Stimulated activated CD4-positive, alpha-beta T cell treated with anti-CD3 and anti-CD28 coated beads, Interleukin-4, amount 100 ng/mL, for 48 hours (primary cell): ENCODE measurements at places on chromosomes 4 and X.

- DNase-seq = no peak
Observed at GRCh38 chr4:74330295-74330750, 22.1 kb downstream of the EPGN start.

DNA sequence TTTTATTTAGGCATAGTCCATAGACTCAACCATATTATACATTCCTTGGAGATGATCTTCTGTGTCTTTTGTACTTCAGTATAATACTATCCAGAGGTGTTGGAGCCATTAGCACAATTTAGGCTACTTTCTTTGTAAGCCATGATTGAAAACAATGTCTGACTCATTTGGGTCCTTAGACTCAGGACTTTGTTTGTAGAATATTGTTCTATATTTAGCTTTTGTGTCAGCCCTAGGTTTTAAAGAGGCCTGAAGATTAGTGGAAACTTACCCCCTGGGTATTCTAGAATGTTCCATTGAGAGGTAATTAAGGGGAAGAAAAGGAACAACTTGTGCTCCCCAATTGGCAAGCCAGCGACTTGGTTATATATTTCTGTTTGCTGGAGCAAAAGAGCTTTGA lies 145.2 kb upstream of the SCML1 start:
- no peak for DNase-seq

DNA sequence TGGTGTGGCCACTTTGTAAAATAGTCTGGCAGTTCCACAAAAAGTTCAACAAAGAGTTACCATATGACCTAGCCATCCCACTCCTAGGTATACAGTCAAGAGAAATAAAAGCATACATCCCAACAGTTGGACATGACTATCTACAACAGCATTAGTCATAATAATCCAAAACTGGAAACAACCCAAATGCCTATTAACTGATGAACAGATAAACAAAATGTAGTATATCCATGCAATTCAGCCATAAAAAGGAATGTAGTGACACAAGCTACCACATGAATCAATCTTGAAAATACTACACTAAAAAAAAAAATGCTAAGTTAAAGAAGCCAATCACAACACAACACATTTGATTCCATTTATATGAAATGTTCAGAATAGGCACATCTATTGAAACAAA lies 16.1 kb downstream of the MED14 start:
- no peak for DNase-seq

DNA sequence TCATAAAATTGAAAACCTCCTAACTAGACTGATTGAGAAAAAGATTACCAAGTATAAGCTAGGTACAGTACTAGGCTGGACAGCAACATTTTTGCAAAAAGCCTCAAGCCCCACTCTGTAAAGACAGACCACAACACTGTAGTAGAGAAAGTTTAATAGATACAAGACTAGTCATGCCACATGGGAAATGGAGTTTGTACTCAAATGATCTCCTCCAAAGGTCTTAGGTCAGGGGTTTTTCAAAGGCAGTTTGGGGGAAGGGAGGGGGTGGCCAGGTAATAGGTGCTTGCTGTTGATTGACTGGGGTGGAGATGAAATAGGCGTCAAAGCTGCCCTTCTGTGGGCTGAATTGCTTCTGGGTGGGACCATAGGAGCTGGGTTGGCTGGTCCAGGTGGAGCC lies 14.2 kb downstream of the CNGA1 start:
- no peak for DNase-seq

DNA sequence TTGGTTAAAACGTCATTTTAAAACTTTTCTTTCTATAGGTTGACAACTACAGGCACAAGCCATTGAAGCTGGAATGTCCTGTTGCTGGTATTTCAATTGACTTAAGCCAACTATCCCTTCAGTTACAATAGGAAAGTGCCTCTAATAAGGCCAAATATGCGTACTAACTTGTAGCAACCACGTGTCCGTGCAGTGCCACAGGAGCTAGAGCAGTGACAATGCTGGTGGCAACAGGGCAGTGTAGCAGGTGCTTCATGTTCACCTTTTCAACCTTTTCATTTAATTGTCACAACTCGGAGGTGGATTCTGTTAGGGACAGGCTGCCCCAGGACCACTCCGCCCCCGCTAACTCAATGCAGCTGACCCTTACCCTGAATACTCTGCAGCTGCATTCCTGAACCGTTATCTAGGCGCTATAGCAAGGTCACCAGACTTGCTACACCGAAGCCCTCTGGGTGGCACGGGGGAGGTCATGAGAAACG lies 37.7 kb downstream of the ERVMER34-1 start:
- no peak for DNase-seq

GRCh38 chr4:2248821-2249261 lies 6.9 kb upstream of the HAUS3 start:
- DNase-seq = no peak

GRCh38 chrX:15882704-15883539 lies 28.3 kb upstream of the AP1S2 start:
- no peak for DNase-seq

DNA sequence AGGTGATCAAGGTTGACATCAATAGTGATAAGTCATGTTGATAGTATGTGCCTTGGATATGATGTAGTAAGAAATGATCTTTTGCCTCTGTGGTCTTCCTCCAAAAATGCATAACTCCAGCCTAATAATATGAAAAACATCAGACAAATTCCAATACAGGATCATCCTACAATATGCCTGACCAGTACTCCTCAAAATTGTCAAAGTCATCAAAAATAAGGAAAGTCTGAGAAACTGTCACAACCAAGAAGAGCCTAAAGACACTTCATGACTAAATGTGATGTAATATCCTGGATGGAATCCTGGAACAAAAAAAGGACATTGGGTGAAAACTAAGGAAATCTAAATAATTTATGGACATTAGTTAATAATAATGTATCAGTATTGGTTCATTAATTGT lies 50.3 kb upstream of the LCORL start:
- DNase-seq = no peak

GRCh38 chr4:182978152-182978827 lies 61.1 kb upstream of the DCTD start:
- DNase-seq = no peak

DNA sequence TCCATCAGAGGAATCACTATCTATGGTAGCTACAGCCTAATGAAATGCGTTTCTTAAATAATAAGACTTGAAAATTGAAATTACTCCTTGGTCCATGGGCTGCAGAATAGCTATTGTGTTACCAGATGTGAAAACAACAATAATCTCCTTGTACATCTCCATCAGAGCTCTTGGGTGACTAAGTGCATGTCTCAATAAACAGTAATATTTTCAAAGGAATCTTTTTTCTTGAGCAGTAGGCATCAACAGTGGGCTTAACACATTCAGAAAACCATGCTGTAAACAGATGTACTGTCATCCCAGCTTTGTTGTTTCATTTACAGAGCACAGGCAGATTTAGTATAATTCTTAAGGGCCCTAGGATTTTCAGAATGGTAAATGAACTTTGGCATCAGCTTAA lies 67.3 kb downstream of the GLUD2 start:
- DNase-seq = no peak

DNA sequence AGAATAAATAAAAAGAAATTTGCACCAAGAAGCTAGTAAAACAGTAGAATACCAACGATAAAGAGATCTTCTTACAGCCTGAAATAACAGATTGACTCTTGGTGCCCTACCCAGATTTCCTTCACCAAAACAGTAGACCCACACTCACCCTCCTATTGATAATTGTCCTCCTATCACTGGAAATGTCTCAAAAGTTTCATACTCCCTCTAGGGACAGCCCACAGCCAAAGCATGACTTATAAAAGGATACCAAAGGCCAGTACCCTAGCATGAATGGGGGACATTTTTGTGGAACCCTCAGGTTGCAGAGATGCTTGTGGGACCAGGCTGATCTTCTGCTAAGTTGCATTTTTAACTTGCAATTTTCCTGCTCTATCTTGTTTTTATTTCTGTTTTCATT lies 104.1 kb downstream of the INPP4B start:
- DNase-seq = no peak

DNA sequence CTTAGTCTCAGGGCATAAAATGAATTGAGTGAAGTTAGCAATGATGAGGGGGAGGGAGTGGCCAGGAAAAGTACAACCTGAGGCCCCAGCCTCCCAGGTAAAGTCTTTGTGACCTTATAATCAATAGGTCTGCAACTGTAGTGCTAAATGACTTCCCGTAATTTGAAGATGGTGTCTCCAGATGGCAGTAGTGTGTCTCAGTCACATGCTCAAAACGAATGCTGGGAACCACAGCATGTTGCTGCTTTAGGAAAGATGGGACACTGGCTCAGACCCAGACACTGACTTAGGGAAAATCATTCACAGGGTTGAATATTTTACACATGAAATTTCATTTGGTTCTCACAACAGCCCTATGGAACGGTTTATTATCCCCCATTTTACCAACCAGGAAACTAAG lies 10.3 kb downstream of the SRPX2 start:
- DNase-seq = no peak
